ENCODE measurements at places on chromosomes 6 and 20.

DNA sequence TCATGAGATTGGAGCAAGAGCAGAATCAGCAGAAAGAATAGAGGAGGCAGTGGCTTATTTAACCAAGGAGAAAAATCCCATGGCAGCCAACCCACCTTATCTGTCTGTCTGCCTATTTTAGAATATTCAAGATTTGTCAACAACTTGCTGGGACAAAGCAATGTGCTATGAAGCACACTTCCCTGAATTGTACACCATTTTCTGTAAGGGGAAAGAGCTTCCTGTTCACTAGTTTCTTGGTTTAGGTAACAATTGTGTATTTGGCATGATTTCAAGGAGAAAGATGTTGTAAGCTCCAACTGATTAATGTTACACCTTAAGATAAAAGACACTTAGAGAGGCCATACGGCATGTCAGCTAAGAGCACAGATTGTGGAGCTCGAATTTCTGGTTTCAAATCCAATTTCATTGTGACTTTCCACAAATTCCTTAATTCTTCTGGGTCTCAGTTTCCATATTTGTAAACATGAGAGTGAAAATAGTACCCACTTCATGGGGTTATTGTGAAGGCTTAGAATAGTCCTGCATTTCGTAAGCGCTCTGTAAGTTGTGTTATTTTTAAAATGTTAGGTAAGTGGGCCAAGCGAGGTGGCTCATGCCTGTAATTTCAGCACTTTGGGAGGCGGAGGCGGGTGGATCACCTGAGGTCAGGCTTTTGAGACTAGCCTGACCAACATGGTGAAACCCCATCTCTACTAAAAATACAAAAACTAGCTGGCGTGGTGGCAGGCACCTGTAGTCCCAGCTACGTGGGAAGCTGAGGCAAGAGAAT lies 4.8 kb upstream of the MUC22 start:
- no peak for DNase-seq

GRCh38 chr6:52201046-52201445 lies 14.9 kb downstream of the IL17A start:
- no peak for DNase-seq

DNA sequence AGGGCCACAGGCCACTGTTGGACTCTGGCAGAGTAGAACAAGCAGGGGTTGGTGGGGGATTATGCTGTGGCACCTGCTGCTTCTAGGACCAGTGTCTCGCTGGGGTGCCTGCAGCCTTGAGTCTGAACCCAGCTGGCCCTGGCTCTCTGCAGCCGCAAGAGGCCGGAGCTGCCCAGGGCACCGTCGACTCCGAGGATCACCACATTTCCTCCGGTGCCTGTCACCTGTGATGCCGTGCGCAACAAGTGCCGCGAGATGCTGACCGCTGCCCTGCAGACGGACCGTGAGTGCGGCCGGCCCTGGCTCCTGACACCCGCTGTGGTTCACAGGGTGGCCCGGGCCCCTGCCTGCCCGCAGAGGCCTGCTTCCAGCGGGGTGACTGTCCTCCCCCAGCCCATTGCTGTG lies 6.2 kb downstream of the TCEA2 start:
- DNase-seq, result no peak

GRCh38 chr6:166586424-166587156 lies at the start of gene RAMACL:
Gene RAMACL (minus strand): TSS chr6:166586678. CDS start chr6:166586477, 201 bp downstream.
- DNase-seq, result no peak

GRCh38 chr20:24483435-24484080 lies 14.1 kb downstream of the SYNDIG1 start:
- DNase-seq, result no peak

DNA sequence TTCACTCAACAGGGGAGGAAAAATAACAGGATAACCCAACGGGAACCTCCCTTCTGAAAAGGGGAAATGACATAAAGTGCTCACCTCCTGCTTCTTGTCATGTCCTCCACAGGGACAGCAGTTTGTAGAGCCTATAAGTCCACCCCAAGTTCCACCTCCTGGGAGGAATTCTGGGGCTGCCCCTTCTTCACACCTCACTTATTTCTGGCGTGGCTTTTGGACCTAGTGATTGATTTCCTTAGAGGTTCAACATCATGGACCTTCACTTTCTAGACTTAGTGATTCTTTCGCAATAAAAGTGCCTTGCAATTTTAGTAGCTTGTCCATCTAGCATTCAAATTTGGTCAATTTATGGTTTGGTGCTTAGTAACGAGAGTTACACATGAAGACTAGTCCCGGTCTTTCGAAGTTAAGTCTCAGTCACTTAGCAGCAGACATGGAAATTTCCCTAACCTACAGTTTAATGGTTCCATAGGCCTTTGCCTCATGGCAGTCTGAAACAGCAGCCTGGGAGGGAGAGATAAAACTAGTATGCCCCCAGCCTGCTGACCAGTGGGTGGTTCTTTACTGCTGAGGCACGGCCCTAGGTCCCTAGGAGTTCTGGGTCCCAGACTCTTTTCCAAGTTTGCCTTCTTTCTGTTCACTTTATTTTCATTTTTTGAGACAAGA lies 59.2 kb upstream of the CDKAL1 start:
- no peak for DNase-seq

DNA sequence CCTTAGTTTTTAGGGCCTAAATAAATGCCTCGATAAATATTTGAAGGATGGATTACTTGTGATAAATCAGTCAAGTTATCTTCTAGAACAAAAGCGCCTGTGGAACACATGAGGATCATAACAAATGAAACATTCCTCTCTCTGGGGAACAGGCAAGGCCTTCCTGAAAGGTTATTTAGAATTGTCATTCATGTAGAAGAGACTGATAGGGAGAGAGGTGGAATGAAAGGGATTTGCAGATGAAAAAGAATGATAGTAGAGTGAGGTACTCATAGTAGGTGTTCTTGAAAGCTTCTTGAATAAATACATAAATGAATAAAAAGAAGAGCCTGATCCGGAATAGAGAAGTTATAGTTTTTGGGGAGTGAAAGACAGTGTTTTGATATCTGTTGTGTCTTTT lies 30.5 kb downstream of the TSPYL4 start:
- DNase-seq, result no peak

- DNase-seq, result no peak
Measured at GRCh38 chr6:21051777-21052176, 517.5 kb downstream of the CDKAL1 start.

GRCh38 chr20:4065391-4065844 lies 50.1 kb upstream of the RNF24 start:
- no peak for DNase-seq

DNA sequence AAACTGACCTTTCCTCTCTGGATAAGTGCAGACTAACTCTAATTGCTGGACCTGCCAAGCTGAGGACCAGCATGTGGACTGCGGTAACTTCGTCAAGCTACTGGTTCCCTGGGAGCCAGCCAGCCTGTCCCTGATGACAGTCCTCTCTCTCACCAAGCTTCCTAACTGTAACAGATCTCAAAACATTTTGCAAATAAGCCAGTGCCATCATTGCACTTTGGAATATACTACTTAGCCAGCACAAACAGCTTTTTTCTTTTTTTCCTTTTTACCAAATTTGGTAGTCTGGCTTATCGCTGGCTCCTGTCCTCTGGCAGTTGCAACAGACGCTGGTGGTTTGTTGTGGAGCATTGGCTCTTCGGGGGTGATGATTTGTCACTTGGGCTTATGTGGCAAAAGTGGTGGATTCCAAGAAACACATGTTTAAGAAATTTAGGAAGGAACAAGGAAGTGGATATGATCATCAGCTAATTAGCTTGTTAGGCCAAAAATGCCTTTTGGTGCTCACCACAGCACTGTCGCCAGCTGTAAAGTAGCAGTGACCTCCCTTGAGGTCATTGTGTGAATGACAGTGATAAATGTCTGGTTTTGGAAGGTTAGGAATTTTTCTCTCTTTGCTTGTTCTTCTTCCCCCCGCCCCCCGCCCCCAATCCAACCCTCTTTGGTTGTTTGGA lies 171.7 kb downstream of the CLIC5 start:
- DNase-seq, result no peak

DNA sequence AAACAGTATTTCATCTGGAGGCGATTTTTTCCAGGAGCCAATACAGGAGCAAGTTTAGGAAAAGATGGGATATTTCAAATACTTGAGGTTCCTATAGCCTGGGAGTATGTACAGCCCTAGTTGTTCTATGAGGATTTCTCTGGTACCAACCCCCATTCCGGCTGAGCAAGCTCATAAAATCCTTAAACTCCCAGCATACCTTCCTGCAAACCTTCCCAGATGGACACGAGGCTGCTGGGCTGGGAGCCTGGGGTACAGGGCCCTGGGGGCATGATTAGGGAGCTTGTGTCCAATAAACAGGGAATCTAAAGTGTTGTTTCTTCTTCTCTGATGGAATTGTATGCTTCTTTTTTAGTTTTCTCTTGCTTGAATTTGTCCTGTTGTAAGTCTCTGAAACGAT lies 1.5 kb downstream of the PRRC2A start:
- peak; percentile 29 for DNase-seq

- peak; percentile 28 for DNase-seq
Measured at GRCh38 chr20:48791666-48792071, 36.1 kb downstream of the PREX1 start.

GRCh38 chr6:25882051-25882496 lies 8.0 kb upstream of the SLC17A3 start:
- no peak for DNase-seq

GRCh38 chr6:16432075-16433032 lies 194.0 kb downstream of the GMPR start:
- DNase-seq, result no peak

GRCh38 chr20:37627060-37627766 lies 66.6 kb upstream of the CTNNBL1 start:
- DNase-seq, result peak; percentile 63

DNA sequence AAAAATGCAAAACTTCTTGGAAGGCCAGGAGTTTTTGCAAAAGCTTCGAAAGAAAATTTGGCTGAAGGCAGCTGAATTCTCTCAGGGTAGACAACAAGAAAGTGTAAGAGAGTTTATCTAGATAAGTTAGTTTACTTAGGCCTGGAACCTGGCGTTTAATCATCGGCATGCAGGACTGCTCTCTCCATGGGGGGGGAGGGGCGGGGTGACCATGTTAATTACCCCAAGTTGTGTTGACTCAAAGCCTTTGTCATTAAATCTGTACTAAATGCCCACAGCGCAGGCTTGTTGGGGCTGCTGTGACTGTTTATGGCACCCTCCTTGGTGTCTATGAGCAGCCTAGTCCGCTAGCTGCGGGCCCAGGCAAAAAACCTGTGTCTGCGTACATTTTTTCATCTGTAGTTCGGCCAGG lies 20.1 kb upstream of the ZNF451 start:
- DNase-seq, result no peak

DNA sequence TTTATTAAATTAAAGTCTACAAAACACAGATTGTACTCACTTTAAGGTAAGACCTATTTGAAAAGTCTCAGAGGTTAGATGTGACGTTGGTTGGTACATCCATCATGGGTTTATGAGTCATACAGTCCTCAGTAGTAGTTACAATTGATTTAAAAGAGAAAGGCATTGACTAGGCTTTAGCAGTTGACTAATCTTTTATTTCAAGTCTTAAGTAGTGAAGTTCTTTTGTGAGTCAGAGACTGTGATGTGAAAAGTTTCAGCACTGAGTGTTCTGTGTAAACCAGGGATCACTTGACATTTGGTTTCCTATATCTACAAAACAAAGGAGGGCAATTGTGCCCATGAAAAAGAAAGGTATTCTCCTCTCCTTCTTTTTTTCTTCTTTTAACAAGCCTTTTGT lies 221.3 kb downstream of the GRIK2 start:
- DNase-seq, result no peak

- no peak for DNase-seq
Measured at GRCh38 chr20:51424270-51425117, 118.0 kb downstream of the NFATC2 start.

DNA sequence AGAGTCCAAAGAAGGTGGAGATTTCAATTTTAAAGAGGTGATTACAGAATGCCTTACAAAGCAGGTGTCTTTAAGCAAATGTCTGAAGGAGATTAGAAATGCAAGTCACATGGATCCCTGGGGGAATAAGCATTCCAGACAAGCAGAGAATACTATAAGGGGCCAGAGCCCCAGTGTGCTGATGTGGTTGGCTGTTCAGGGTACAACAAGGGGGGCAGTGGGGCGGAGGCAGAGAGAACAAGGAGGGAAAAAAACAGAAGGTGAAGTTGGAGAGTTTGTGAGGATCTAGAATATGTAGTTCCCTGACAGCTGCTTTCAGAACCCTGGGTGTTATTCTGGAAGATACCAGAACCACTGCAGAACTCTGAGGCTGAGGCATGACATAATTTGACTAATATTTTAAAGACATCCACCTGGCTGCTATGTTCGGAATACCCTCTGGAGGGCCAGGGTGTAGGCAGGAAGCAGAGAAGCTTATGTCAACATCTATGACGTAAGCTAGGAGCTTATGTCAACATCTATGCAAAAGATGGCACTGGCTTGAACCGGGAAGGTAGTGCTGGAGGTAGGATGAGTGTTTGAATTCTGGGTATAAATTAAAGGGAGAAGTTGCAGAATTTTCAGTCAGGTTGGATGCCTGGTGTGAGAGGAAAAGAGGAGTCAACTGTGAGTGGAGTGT lies 276.3 kb upstream of the AGPAT4 start:
- DNase-seq, result no peak

DNA sequence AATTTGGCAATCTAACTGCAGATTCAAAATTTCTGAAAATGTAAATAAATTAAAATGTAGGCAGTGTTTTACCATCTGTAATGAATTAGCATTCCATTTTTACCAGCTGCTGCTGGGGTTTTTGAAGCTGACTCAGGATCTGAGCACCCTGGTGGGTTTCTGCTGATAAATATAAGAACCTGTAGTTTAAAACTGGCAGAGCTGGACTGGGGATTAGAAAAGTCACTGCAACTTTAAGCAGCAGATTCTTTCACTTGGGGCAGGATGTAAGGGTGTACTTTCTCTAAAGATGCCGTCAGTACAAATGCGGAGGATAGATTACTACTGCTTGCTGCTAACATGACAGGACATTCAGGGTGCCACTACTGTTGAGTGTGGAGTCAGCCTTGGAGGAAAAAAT lies 341.8 kb downstream of the CDKAL1 start:
- DNase-seq, result peak; percentile 55

- no peak for DNase-seq
Measured at GRCh38 chr6:106540907-106541306, 88.4 kb downstream of the RTN4IP1 start.

DNA sequence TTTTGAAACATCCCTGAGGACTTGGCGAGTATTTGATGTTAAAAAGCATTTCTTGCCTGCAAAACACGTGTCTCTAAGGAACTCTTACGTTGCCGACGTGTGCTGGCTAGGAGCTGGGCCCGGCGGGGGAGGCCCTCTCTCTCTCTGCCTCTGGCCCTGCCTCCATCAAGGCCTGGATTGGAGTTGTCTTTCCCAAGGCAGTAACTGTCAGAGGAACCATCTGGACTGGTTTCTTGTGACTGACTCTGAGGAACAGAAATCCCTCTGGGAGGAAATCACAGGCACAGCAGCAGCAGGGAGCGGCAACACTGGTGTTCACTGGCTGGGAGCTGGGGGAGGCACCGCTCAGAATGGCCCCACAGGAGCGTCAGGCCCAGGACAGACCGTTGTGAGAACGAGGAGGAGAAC lies 244.2 kb downstream of the NRN1 start:
- DNase-seq, result no peak

GRCh38 chr6:1872649-1873131 lies 263.0 kb downstream of the FOXC1 start:
- DNase-seq, result peak; percentile 55

GRCh38 chr20:5127204-5127858 lies 523 bp downstream of the CDS2 start:
- peak; percentile 19 for DNase-seq
